ENCODE measurements at places on chromosomes 2 and 18.

GRCh38 chr2:57408587-57408986 lies 638.0 kb upstream of the VRK2 start:
- no peak for DNase-seq

- DNase-seq = no peak
Measured at GRCh38 chr2:218043100-218043499, 26.0 kb upstream of the RUFY4 start.

DNA sequence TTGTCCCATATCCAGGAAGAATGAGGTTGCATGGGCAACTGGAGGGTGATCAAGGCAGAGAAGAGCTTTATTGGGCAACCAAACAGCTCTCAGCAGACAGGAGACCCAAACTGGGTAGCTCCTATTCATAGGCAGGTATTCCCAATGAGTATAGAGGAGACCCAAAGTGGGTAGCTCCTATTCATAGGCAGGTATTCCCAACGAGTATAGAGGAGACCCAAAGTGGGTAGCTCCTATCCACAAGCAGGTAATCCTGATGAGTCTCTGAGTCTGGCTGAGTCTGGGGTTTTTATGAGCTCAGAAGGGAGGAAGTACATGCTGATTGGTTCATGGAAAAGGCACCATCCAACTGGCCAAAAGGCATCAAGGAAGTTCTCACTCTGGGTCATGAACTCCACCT lies 5.3 kb upstream of the GORASP2 start:
- DNase-seq = no peak

- no peak for DNase-seq
Measured at GRCh38 chr2:122815120-122815519, 1059.7 kb downstream of the TSN start.

- DNase-seq = no peak
Measured at GRCh38 chr2:40725040-40725439, 273.1 kb upstream of the SLC8A1 start.

- DNase-seq = no peak
Measured at GRCh38 chr2:196498962-196499361, 140.6 kb upstream of the CCDC150 start.

DNA sequence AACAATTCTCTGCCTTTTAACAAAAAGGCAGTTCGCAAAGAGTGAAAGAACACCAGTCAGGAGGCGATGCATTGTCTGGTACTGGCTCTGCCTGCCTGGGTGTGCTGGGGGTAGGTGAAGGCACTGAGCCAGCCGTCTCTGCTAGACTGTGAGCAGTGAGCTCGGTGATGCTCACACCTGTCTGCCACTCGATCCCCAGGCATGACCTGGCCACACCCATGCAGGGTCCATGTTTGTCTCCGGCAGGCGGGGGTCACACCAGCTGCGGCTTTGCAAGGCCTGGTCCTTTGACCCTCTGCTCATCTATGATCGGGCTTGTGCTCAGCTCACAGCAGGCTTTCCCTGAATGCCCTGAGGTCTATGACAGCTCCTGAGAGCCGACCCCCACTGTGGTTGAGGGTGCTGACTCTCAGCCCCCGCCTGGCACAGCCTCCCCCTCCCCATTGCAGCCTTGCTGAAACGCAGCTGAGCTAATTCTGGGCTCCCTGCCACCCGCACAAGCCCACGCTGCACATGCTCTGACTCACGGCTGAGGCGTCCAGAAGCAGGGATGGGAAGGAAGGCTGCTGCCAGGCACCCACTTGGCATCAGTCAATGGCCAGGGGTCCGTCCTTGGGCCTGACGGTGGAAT lies 23.7 kb downstream of the CRACDL start:
- no peak for DNase-seq

GRCh38 chr2:201507725-201508124 lies 56.2 kb downstream of the STRADB start:
- DNase-seq = no peak

GRCh38 chr2:72129681-72130340 lies 17.9 kb downstream of the CYP26B1 start:
- no peak for DNase-seq

DNA sequence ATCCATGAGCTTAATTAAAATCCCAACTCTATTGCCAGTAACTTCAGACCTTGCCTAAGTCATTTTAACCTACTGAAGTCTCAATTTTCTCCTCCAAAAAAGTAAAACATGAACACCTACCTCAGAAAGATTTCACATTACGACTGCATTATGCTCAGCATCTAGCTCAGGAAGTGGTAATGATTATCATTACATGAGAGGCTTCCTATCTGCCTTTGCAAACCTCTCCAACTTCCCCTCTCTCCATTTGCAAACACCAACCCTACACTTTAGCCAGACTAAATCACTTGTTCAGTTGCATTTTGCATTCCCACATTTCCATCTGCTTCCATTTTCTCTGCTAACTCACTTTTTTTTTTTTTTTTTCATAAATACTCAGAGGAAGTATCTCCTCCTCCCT lies 6.8 kb downstream of the SLC38A11 start:
- DNase-seq = no peak

GRCh38 chr2:9317559-9317958 lies 105.8 kb downstream of the ITGB1BP1 start:
- DNase-seq = no peak

GRCh38 chr18:21998486-21998885 lies 170.9 kb upstream of the GATA6 start:
- DNase-seq = no peak

DNA sequence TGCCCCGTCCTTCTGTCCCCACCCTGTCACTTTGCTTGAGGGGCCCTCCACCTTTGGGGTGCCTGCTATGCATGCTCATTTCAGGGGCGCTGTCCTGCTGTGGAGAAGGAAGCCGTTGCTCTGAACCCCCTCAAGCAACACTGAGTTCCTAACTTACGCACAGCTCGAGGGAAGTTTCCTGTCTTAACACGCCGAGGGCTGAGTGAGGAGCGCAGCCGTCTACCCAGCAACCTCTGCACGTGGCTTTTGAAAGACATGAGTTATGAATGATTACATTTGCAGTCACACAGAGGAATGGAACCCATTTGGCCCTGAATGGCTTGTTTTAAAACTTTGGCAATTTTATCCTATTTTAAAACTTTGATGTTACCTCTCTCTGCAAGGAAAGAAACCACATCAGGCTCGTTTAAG lies 14.0 kb downstream of the RAMP1 start:
- DNase-seq = no peak

- DNase-seq = no peak
Measured at GRCh38 chr2:232365621-232366321, 12.8 kb upstream of the ALPP start.

DNA sequence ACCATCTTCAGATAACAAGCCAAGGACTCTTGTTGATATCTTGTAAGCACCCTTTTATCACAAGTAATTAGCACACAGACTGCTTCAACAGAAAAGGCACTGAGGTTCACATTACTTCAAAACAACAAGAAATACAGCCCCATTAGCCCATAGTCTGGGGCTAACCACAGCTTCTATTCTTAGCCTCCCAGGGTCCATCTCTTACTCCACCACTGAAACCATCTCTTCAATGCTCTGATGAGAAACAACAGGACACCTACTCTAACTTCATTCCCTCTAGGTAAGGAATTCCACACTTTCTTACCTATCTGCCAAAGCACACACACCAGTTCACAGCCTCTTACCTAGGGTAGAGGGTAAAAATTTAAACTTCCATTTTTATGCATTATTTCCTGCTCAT lies 26.4 kb upstream of the CYTIP start:
- no peak for DNase-seq

GRCh38 chr2:51717312-51717711 lies 685.4 kb upstream of the NRXN1 start:
- no peak for DNase-seq

DNA sequence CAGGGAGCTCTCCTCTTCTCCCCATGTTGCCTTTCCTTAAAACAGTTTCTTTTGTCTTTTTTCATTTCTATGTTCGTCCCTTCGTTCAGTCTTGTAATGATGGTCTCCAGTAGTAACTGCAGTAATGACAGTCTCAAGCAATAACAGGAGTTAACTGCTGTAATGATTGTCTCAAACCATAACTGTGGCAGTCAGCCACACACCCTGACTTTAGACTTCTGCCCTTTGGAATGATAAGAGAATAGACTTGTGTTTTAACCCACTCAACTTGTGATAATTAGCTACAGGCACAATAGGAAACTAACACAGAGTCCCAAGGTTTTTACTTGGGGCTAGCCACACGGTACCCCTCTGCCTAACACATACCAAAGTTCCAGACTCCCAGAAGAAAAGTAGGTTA lies 12.1 kb downstream of the TMEM131 start:
- DNase-seq = no peak

GRCh38 chr2:197031803-197032202 lies 105.3 kb upstream of the PGAP1 start:
- DNase-seq = no peak

DNA sequence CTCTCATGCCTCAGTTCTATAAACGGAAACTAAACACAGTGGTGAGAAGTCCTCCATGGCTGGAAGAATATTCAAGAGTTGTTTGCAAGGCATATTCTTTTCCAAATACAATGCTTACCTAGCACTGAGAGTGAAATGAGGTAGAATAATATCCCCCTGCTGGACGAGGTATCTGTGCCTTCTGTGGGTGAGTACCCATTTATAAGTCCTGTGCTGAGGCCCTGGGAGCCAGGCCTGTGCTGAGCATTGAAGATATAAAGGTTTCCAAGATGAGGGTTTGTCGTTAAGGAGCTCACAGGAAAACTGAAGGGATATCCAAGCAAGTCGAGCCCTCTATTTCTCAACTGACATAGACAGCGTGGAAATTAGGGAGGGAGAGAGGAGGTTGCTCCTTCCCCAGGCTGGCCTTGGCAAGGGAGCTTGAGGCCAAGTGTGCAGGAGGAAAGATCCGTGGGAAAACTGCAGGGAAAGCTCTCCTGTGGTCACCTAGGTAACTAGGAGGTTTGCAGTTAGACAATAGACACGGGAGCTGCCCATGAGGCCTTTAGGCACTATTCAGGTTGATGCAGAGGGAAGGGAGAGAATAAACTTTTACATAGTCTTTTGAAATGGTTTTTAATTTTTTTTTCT lies 17.6 kb downstream of the PTPRM start:
- DNase-seq = no peak

- no peak for DNase-seq
Measured at GRCh38 chr2:29596584-29596983, 324.8 kb downstream of the ALK start.

- DNase-seq = no peak
Measured at GRCh38 chr18:43533371-43533770, 256.1 kb upstream of the SYT4 start.

DNA sequence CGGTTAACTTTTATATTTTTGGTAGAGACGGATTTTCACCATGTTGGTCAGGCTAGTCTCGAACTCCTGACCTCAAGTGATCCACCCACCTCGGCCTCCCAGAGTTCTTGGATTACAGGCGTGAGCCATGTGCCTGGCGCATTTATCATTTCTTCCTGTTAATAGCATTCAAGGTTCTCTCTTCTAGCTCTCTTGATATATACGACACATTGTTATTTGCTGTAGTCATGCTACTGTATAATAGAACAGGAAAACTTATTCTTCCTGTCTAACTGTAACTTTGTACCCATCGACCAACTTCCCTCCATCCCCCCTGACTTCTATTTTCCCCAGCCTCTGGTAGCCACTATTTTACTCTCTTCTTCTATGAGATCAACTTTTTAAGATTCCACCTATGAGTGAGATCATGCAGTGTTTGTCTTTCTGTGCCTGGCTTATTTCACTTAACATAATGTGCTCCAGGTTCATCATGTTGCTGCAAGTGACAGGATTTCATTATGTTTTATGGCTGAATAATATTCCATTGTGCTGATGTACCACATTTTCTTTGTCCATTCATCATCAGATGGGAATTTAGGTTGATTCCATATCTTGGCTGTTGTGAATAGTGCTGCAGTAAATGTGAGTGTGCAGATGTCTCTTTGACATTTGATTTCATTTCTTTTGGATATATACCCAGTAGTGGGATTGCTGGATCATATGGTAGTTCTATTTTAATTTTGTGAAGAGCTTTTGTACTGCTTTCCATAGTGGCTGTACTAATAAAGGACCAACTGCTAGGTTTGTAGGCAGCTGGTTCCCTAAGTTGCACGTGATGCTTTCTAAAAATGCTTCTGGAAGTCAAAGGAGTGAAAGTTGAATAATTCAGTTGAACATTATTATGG lies 205.2 kb downstream of the PRKCE start:
- no peak for DNase-seq

- no peak for DNase-seq
Measured at GRCh38 chr2:171763602-171764001, 76.3 kb downstream of the DYNC1I2 start.

DNA sequence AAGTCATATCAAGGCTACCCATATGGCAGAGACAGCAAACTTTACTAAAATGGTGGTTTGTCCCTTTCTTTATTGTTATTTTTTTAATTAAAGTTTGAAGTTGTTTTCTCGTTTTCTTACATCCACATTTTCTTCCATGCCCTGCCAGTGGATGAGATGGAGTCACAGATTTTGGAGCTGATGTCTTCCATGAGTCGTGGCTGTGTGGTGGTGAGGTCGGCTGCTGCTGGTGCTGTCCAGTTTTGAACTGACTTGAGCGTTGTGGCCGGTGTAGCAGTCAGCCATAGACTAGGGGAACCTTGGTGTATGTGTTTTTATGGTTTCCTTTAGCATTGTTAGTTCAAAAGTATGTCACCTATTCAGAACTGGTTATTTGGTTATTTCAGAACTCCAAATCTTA lies 182.8 kb downstream of the SH3RF3 start:
- no peak for DNase-seq

DNA sequence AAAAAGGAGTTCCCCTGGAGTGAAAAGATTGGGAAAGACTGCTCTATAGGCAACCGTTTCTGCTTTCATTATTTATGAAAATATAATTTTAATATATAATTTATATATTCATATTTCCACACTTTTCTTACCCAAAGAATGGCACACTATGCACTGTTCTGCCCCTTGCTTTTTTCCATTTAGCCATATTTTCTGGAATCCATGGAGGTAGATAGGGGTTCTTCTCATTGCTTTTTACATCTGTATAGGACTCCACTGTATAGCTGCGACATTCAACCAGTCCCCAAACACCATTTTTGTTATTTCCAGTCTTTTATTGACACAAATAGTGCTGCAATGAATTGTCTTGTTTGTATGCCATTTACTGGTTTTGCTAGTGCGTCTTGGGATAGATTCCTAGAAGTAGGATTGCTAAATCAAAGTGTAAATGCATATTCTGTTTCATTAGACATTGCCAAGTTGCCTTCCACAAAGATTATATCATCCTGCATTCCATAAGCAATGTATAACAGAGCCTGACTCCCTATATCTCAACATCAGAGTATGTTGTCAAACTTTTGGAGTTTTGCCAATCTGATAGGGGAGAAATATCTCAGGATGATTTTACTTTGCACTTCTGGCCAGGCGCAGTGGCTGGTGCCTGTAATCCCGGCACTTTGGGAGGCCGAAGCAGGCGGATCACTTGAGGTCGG lies 26.6 kb upstream of the TCF7L1 start:
- no peak for DNase-seq

GRCh38 chr2:168896783-168897182 lies 4.3 kb upstream of the G6PC2 start:
- DNase-seq = no peak

DNA sequence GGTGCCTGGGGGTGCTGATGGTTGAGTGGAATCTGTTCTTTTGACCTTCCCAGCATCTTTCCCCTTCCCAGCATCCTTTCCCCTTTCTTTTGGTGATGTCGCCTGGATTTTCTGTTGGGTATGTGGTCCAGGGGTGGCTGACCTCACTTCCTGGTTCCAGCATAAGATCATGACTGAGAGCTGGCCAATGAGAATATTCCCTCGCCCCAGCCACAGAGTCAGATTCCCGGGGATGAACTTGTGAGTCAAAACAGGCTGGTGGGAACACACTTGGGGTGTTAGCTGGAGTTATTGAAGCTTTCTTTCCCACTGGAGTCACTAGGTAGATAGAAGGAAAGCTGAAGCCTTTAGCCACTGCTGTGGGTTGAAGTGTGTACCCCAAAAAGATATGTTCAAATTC lies 28.0 kb upstream of the FOSL2 start:
- no peak for DNase-seq

Data from CD4-positive, alpha-beta T cell (primary cell).